ENCODE measurements at places on chromosomes 3 and 15.

DNA sequence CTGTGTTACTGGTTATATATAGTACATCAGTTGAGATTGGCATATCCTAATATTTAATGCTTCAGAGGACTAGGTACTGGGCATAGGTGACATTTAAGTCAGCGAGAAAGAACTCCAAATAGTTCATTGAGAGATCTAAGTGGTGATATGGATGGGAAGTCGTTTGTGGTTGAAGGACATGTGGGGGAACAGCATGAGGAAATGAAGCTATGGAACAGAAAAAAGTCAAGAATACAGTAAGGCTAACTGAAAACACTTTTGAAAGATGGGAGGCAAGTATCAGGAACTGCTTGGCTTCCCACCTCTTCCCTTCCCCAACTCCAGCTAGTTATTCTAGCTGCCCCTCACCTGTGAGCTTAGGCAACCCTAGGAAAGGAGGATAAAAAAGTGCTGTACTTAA lies 3.7 kb upstream of the MYO5A start:
- DNase-seq: no peak

DNA sequence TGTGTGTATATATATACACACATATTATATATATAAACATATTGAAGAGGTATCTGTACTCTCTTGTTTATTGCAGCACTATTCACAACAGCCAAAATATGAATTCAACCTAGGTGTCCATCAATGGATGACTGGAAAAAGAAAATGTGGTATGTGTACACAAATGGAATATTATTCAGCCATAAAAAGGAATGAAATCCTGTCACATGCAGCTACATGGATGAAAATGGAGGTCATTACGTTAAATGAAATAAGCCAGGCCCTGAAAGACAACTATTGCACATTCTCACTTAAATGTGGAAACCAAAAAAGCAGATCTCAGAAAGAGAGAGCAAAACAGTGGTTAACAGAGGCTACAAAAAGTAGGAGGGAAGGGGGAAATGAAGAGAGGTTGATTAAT lies 49.5 kb downstream of the CEP70 start:
- DNase-seq: no peak

- no peak for DNase-seq
Observed at GRCh38 chr3:166934879-166935278, 445.2 kb downstream of the ZBBX start.

- no peak for DNase-seq
Observed at GRCh38 chr15:71275098-71275497, 159.8 kb downstream of the THSD4 start.

DNA sequence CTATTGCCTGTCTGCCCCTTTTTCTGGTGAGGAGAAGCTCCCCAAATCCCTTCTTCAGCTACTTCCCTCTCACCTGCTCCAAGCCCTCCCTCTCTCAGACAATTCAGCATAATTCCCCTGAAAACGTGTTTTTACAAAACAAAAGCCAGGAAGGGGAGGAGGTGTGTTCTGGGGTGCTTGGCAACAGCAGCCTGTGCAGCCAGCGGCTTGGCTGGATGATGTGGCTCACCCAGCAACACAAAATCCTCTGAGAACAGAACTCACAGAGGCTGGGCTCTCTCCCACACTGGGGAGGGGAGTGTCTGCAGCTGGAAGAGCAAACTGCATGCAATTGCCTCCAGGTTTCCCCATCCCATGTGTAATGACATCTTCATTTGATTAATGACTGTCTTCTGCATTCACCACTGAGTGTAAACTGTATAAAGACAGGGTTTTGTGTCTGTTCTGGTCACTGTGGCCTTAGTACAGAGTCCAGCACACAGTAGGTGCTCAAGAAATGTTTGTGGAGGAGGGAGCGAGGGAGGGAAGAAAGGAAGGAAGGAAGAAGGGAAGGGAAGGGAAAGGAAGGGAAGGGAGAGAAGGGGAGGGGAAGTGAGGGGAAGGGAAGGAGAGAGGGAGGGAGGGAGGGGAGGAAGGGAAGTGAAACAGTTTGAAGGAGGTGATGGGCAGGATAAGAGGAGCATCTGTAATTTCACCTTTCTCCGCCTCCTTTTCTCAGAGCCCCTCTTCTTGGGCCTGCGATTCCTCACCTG lies 70.1 kb upstream of the GLCE start:
- no peak for DNase-seq

DNA sequence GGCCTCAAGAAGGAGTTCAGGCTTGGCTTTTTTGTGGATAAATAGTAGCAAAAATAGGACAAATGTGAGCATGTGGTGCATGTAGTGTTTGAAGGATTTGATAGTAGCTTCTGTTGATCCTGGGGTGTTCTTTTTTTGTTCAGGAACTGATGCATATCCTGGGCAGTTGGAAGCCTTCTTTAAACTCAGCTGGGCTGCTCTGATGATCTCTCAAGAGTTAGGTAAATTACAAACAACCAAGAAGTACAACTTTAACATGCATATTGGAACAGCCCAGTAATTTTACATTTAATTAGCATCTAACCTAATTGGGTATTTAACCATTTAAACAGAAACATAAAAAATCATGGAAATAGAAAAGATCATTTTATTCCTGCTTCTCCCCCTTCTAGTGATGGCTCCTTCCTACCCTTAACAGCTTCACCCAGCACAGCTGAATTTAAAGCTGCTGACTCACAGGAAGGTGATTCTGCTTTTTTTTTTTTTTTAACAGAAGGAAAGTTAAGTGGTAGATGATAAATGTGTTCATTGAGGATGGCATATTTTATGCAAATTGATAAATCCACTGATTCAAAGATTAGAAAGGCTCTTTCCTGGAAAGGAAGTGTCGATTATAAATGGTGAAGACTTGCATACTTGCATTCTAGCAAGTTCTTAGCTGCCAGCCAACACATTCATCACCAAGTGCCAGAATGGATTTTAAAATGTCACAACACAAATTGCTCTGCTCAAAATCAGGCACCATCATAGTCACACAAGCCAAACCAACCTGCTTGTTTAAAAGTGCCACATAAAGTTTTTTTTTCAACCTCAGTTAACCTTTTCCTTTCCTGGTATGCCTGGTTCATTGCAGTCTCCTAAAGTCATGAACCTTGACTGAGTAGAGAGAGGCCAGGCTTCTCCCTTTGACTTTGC lies 20.0 kb downstream of the SLC35G2 start:
- DNase-seq: no peak

All from stimulated activated CD8-positive, alpha-beta memory T cell treated with anti-CD3 and anti-CD28 coated beads, Interleukin-7, amount 100 ng/mL, for 4 hours (primary cell).